H4 (cell line): ENCODE measurements at places on chromosomes 12 and 14. TPM values are rescaled to one million over a fixed set of nuclear protein-coding genes. Genes with fewer than 3 reads are reported as not detected.

- no peak for DNase-seq
These were observed 40.3 kb upstream of the RGS6 start for GRCh38 chr14:71891970-71892369.

The TEX22 gene
- 0.04 TPM in 1 of 2 replicates, not detected in the other for total RNA-seq

The RPL10L gene
- total RNA-seq = not detected in 2 replicates

The PARP2 gene
- 21.9 and 33.6 TPM in 2 replicates for total RNA-seq
